ENCODE measurements at places on chromosomes 13 and 19.
A peak's percentile ranks its signal among the peaks of the same experiment; 100 is the strongest.

GRCh38 chr13:30429721-30430694 lies 7.7 kb downstream of the UBE2L5 start:
- DNase-seq = peak; percentile 47

DNA sequence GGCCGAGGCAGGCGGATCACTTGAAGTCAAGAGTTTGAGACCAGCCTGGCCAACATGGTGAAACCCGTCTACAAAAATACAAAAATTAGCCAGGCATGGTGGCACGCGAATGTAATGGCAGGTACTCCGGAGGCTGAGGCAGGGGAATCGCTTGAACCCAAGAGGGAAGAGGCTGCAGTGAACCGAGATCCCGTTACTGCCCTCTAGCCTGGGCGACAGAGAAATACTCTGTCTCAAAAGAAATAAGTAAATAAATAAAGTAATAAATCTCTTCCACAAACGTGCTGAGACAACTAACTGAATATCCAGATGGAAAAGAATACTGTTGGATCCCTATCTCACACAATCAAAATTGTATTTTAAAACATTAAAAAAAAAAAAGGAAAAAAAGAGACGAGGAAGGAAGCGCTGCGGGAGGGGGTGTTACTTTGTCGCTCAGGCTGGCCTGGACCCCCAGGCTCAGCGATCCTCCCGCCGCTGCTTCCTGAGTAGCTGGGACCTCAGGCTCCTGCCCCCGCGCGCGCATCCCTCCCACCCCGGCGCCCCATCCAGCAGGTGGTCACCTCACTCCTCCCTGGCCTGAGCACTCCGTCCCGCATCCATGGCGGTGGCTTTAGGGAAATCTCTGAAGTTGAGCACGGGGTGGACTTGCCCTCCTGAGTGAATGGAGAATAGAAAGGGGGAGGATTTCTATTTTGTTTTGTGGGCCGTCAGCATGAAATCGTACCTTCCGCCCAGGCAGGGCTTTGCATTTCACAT lies 628 bp upstream of the ZNF813 start:
- DNase-seq = no peak

DNA sequence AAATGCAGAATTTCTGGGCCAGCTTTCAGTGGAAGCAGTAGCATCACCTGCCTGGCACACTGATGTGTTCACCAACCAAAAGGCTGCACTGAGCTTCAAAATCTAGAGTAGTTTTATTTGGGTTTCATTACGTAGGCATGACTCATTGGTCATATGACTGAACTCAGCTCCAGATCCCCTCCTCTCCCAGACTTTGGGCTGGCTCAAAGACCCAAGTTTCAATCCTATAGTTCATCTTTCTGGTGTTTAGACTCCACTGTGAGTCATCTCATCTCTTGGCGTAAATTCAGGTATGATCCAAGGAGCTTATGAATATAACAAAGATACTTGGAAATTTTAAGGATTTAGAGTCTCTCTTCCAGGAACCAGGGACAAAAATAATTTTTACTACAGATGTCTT lies 17.7 kb downstream of the ZMYM5 start:
- no peak for DNase-seq

- no peak for DNase-seq
Observed at GRCh38 chr13:98454389-98454881, 122.5 kb downstream of the STK24 start.

DNA sequence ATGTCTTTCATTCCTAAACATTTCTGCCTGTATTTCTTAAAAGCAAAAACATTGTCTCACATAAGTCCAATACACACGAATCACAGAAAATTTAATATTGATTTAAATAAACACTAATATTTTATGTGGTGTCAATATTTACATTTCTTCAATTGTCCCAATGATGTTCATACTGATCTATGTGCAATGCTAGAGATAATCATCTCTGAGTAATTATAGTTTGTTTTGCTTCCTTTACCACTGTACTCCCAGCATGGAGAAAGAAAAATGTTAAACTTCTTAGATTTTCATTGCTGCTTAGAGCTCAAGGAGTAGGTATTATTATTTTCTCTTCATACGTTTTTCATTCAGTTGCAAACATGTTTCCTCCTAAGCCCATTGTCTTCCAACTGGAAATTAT lies 434.2 kb upstream of the PRR20A start:
- no peak for DNase-seq

DNA sequence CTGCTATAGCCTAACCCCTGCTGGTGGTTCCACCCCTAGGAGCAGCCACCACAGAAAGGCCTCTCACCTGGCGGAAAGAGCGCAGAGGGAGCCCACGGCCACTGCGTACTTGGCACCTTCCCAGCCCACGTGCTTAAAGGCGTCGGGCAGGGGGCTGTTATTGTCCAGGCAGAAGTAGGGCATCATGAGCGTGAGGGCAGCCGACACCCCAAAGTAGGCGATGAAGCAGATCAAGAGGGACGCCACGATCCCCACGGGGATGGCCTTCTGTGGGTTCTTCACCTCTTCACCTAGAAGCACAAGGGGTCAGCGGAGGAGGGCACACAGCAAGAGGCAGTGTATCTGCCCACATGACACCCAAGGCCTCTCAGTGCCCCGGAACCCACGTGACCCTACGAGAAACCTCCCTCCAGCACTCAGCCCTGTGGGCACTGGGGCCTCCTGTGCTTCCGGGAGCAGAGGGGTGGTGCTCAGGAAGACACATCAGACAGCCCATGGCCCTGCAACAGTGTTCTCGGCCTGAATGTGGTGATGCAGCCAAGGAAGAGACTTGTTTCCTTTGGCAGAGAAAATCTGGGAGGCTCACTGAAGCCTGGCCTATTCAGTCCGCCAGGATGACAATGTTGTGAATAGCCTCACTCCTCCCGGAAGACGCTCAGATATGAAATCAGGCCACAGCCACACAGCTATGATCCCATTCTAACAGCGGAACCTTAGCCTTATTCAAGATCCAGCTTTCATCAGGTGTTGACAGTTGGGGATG lies 72.1 kb downstream of the SLC7A1 start:
- no peak for DNase-seq

DNA sequence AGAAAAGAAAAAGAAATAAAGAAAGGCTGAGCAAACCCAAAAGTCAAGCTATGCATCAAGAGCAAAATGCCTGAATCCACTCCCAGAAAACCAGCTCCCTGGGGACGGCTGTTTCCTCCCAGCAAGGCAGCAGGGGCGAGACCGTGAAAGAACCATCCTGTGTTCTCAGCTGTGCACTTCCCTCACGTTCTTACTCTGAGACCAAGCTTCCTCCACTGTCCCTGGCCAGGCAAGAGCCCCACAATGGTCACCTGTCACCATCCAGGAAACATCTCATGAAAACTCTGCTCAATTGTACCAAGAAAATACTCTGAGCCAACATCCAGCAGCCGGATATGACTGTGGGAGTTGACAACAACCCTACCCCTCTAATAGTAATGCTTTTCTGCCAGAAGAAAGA lies 22.9 kb downstream of the RAB20 start:
- DNase-seq = no peak

DNA sequence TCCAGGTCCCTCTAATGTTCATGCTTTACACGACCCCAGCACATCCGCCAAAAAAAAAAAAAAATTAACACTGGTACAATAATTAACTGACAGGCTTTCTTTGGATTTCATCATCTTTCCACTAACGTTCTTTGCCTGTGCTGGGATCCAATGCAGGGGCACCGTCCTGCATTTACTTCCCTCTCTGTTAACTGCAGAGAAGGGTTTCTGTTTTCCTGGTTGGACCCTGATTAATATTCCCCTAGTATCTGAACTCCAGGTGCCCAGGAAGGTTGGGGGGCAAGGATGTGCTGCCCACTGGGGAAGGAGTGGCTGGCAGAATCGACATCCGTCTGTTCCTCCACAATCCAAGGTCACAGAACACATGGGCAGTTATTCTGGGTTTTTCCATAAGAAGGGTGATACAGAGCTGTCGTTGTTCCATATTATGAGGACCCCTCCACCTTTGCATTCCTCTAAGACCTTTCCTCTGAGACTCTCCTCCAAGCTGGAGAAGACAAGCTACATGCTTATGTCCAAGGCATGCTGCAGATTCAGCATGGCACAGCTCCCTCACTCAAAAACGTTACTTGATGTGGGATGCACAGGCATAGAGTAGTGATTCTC lies 4.5 kb upstream of the LAIR1 start:
- DNase-seq = no peak

DNA sequence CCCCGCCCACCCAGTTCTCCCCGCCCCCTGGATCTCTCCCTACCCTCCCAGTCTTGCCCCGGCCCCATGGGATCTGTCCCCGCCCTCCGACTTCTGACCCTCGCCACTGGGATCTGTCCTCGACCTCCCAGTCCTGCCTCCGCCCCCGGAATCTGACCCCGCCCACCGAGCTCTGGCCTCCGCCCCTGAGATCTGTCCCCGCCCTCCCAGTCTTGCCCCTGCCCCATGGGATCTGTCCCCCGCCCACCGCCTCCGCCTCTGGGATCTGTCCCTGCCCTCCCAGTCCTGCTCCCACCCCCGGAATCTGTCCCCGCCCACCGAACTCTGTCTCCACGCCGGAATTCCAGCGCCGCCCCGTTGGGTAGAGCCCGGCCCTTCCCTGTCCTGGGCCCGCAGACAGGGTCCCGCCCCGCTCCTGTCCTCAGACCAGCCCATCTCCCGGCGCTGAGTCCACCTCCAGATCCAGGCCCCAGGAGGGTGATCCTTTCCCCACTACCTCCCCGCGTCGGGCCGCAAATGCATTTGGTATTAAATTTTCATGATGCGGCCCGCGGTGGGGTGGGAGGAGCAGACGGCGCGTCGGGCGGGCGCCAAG lies 1.5 kb upstream of the SLC17A7 start:
- DNase-seq = peak; percentile 70

DNA sequence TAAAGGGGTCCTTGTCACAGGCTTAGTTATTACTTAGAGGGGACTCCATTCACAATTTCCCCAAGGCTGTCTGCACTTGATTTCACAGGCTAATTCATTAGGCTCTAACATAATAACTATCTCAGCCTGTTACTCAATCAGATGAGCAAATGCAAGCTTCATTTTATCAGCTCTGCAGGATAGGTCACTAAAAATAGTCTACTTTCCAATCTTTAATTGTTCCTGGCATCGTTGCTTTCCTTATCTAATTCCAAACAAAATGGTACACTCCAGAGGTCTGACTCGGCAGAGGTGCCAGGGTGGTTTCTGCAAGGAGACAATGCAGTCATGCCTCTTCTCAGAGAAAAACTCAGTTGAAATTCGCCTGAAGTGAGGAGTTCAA lies 69.7 kb upstream of the SLC15A1 start:
- DNase-seq = no peak

- DNase-seq = peak; percentile 37
Observed at GRCh38 chr13:94707400-94708021, 4.8 kb downstream of the SOX21 start.

- DNase-seq = no peak
Observed at GRCh38 chr13:98657506-98658085, 80.7 kb upstream of the STK24 start.

DNA sequence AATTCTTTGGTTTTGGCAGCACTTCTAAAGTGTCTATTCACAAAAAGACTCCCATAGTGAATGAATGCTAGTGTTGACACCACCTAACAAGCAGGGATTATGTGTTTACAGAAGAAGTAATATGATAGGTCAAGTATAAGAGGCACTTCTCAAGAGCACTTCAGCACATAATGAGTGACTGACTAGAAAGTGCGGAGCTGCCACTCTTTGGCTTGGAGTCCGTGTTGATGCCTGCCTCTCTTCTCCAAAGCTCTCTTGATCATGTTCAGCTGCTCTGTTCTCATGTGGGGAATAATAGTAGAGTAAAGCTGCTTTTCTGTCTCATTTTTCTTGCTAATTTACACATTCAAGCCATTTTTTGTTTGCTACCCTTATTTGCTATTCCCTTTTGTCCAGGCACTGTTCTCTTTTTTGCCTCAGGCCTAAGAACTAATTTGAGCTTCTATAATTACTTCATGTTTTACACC lies 22.7 kb upstream of the MAB21L1 start:
- no peak for DNase-seq

DNA sequence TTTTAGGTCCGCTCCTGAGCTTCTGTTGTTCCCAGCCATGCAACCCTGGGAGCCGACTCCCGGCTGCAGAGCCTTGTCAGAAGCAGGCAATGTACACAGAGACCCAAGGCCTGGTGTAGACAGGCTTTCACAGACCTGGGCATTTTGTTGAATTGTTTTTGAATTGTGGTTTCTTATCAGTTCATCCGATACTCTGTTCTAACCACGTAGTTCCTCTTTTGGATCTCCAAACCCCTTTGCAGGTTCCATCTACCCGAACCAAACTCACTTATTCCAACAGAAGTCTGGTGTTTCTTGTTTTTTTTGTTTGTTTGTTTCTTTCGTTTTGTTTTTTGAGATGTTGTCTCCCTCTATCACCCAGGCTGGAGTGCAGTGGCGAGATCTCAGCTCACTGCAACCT lies 6.3 kb upstream of the NLRP2 start:
- no peak for DNase-seq

Measured in activated T-cell treated with anti-CD3 and anti-CD28 coated beads, Interleukin-2, amount 50 U/mL, for 24 hours (primary cell).